Endodermal cell (in vitro differentiated cells): ENCODE measurements at places on chromosomes 2 and 18.

DNA sequence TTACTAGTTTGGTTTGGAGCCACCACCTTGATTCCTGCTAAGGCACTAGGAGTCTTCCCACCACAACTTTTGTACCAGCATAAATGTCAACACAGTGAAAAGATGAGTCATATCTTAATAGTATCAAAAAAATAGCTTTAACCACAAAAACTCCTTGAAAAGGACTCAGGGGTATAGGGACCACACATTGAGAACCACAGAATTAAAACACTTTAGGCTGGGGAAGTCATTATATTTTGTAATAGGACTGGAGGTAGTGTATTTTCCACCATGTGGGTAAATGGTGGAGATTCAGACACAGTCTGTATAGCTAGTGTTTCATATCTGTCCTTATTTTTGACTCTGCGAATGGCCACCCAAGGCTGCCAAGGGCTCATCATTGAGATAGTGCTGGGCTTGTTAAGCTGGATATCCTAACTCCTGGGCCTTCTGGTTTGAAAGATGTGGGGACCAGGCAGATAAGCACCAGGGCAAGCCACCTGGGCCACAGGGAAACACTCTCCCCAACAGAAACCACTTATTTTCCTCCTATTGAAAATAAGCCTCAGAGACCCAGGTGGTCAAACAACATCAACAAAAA, 19.1 kb upstream of the FHL2 start:
- DNase-seq, result no peak

- no peak for DNase-seq
Measured at GRCh38 chr18:52577795-52578194, 237.8 kb downstream of the DCC start.

DNA sequence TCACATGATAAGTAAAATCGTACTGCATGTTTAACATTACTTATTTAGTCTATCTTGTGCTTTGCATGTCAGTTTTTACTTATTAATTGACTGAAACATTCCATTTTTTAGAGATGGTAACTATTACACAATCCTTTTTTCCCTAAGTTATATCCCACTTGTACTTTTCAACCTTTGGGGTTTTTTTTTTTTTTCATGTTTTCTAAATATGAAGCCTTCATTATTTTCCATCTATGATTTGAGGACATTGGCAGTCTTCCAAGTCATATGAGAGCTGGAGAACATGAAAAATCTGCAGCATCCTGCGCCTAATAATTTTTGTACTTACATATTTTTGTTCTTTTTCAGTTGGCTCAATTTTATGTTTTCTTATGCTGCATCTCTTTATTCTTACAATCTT, 113.9 kb downstream of the MYO1B start:
- no peak for DNase-seq

DNA sequence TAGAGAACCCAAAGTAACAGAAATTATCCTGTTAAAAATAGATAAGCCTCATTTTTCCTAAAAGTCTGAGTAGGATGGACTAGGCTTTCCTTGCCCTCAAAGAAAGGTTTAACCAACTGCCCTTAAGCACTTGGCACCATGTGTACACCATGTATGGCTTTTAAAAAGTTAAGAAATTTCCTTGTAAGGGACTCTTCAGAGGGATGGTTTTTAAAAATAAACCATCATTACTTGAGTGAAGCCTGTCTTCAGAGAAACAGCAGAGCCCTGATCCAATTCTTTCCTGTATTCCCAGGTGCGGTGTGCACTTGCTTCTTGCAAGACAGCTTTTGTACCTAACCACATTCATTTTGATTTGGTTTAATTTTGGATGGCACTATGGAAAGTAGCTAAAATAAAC, 1.1 kb upstream of the NEMP2 start:
- no peak for DNase-seq

GRCh38 chr2:241877989-241878970, 8.8 kb downstream of the RTP5 start:
- DNase-seq, result peak; percentile 87

DNA sequence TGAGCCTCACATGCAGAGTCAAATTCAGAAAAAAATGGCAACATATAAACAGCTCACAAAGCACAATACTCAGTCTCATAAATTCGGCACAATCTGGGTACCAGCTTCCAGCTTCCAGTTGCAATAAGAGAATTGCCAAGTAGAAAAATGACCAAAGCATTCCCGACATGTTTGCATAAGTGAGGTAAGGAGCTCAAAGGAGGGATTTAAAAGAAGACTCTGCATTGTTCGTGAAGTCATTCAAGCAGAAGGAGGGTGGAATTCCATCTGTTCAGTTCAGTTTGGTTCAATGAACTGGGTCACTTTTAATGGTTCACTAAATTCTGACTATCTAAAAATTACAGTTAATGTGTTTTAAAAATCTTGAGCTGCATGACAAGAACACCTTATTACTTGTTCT, 106.7 kb upstream of the KLHL14 start:
- DNase-seq, result no peak

DNA sequence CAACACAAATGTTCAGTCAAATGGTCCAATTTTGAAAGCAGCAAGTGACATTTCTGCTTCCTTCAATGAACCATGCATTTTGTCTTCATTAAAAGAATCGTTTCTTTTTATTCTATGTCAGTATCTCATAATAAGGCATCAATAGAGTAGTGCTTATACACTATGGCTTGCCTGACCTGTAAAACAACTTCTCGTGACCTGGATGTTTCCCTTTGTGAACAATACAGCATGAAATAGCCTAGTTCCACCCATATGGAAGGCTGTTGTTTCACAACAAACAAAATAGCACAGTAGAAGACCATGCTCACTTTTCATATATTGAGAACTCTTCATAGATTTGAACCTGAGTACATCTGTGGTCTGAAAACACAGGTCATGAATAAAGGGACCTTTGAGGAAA, 104.3 kb upstream of the PIK3C3 start:
- no peak for DNase-seq

DNA sequence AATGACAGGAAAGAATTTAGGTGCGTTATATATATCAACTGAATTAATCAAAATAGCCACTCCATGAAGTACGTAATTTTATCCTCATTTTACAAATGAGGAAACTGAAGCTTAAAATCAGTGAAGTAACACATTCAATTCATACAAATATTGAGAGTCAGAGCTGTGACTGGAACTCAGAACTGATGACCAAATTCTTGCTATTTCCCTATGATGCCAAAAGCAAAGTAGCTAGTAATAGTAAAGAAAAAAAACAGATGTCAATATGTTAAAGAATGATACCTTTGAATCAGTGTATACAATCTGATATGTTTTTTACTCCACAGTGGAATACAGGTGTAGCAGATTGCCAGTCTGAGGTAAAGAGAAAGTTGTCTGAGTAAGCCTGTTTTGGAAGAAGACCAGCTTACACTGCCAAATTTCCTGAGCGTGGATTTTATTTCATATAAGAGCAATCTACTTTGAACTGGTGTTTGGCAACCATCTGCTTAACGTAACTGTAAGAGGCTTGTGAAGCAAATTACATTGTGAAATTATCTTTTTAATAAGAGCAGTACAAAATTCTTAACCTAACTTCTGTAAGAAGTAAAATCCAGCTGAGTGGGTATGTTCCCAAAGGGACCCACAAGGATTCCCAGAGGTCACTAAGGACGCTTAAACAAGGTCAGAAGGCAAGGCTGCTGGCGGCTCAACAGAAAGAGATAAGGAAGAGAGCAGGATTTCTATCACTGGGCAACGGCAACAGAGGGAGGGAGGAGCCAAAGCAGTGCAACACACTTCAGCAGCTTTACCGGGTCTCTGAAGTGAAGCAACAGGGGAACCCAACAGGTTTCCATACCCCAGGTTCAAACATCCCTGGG, 85.6 kb downstream of the IKZF2 start:
- DNase-seq, result peak; percentile 67

- no peak for DNase-seq
Measured at GRCh38 chr2:74072565-74072964, 75.1 kb downstream of the BOLA3 start.

DNA sequence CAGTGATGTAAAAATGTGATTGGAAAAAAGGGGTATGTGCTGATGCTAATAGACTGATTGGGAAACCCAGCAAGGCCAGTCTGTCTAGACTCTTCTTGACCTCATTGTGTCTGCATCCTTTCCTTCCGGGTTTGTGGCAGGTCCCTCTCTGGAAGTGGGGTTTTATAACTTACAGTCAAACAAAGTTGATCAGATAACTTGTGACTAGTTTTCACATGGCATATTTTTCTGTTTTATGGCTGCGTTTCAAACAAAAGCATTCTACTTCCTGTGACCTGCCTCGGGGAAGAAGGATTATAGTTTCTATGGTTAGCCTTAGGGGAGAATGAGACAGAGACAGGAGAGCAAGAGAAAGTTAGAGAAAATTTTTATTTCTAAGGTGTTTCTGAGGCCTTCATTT, 188.7 kb upstream of the HNMT start:
- no peak for DNase-seq

DNA sequence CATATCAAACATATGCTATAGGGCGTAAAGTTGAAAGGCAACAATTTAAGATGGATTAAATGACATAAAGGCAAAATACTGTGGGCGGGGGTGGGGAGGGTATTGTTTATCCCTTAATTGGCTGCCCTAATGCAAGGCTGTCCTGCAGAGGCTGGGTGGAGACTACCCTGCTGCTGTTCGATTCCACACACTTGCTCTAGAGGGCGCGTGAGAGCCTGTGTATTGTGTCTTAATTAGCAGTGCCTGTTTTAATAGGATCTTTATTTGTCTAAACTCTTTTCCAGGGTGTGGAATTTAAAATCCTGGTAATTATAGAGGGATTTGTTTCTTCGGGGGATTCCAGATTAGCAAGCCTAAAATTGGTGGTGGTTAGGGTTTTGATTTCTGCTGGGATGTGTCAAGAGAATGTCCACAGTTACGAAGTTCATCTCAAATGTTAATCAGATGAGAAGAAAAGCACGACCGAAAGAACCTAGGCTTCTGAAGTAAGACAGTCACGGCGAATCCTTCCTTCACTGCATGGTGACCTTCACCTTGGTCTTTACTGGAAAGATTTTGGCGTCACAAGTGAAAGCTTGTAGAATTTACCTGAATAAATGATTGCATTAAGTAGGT, 103.5 kb upstream of the MAP3K20 start:
- peak; percentile 86 for DNase-seq

DNA sequence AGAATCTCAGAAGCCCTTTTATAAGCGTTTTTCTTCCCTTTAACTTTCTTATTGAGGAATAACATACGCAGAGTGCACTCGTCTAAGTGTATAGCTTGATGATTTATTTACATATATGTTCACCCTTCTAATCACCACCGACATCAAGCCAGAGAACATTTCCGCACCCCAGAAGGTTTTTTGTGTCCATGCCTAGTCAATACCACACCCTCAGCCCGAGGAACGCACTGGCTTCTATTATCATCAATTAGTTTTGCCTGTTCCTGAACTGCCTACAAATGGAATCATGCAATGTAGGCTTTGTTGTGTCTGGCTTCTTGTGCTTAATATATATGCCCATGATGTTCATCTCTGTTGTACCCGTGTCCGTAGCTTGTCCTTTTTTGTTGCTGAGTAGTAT, 27.7 kb downstream of the SDC1 start:
- DNase-seq, result no peak

DNA sequence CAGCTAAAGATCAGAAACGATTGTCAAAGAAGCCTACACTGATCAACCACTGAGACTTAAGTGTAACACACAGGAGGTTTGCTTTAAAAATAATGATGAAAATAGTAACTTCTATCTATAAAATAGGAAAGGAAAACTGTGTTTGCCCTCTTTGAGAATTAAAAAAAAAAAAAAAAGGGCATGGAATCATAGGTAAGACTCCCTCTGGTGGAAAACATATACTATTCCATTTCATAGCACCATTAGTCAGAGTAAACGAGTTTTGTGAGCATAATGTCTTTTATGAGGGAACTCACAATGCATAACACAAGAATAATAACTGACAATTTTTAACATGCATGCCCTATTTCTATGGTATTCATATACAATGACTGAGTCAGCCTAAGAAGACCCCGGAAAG, 36.3 kb downstream of the SLC35F5 start:
- no peak for DNase-seq

- no peak for DNase-seq
Measured at GRCh38 chr2:27241761-27242613, 20.9 kb downstream of the SLC30A3 start.

- DNase-seq, result no peak
Measured at GRCh38 chr18:62844850-62845643, 129.7 kb downstream of the PHLPP1 start.

GRCh38 chr2:74747411-74748080, 86.4 kb upstream of the HK2 start:
- DNase-seq, result no peak

- no peak for DNase-seq
Measured at GRCh38 chr2:237298151-237299118, 115.5 kb downstream of the COL6A3 start.

DNA sequence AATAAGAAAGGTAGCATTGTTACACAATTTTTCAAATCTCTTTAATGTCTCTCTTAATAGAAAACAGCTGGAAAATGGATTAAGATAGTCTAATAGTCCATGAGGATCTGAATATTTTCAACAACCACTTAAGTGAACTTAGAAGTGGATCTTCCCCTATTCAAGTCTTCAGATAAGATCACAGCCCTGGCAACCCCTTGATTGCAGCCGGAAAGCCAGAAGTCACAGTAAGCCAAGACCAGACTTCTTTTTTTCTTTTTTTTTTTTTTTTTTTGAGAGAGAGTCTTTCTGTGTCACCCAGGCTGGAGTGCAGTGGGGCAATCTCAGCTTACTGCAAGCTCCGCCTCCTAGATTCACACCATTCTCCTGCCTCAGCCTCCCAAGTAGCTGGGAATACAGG, 18.6 kb upstream of the ZC3H15 start:
- DNase-seq, result no peak

DNA sequence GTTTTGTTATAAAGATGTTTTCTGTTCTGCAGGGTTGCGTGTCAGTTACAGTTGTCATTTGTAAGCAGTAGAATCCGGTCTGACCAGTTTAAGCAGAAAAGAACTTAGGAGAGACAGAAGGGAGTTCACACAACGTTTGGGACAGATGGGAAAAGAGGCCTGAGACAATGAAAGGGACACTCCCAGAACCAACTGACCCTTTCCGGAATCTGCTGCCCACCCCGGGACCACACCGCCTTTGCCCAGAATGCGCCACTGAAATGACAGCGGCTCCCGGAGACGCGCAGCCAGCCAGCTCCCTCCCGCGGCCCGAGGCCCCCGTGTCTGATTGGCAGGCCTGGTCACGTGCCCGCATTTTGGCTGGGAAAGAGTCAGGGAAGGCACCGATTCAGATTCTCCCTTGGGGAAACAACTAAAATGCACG, 244.6 kb downstream of the BCL2 start:
- DNase-seq, result peak; percentile 93

DNA sequence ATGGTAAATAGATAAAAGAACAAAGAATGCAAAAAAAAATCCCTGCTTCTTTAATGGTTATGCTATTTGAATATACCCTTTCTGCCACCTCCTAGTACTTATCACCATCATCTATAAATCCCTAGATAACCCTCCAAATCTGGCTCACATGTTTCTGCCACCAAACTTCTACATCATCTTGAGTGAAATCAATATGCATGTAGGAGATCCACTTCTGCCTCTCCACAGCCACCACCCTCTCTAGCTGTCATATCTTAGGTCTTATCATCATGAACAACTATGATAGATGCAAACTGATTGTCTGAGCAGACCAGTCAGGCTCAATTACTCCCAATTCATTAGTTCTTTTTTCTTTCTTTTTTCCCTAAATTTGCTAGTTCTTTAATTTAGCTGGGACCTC, 55.3 kb downstream of the STRN start:
- no peak for DNase-seq
